ENCODE measurements at places on chromosomes 7 and 10.
A peak's percentile ranks its signal among the peaks of the same experiment; 100 is the strongest.

- no peaks in the 10 kb centered on the region for H3K27me3 ChIP-seq
- no peak overlapping the region for H3K27ac ChIP-seq
- H3K4me3 ChIP-seq = no peak overlapping the region
- H3K36me3 ChIP-seq = peaks cover 62% of the 10 kb centered on the region
- no peak for DNase-seq
- H3K4me1 ChIP-seq = no peaks in the 10 kb centered on the region
These were observed 32.0 kb downstream of the CCDC186 start for GRCh38 chr10:114142018-114142417.

GRCh38 chr7:90222811-90223725 lies 11.5 kb downstream of the STEAP2 start:
- H3K27ac ChIP-seq = no peak overlapping the region
- no peaks in the 10 kb centered on the region for H3K4me1 ChIP-seq
- DNase-seq = no peak
- H3K36me3 ChIP-seq = peaks cover 11% of the 10 kb centered on the region

- H3K27ac ChIP-seq = no peak overlapping the region
- no peaks in the 10 kb centered on the region for H3K36me3 ChIP-seq
- peak; percentile 57 for DNase-seq
- H3K4me1 ChIP-seq = peaks cover 9% of the 10 kb centered on the region
These were observed 9.8 kb upstream of the PAX2 start for GRCh38 chr10:100735337-100736143.

DNA sequence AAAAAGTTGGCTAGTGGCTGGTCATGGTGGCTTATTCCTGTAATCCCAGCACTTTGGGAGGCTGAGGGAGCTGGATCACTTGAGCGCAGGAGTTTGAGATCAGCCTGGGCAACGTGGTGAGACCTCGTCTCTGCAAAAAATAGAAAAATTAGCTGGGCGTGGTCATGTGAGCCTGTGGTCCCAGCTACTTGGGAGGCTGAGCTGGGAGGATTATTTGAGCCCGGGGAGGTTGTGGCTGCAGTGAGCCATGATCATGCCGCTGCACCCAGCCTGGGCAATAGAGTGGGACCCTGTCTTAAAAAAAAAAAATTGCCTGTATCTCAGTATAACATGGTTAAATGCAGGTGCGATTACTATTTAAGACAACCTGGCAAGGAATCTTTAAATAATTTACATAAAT lies 61.0 kb downstream of the ADD3 start:
- no peaks in the 10 kb centered on the region for H3K36me3 ChIP-seq
- H3K27ac ChIP-seq = peak overlapping the region; percentile 67
- no peak for DNase-seq
- H3K27me3 ChIP-seq = no peaks in the 10 kb centered on the region
- H3K4me3 ChIP-seq = no peak overlapping the region

DNA sequence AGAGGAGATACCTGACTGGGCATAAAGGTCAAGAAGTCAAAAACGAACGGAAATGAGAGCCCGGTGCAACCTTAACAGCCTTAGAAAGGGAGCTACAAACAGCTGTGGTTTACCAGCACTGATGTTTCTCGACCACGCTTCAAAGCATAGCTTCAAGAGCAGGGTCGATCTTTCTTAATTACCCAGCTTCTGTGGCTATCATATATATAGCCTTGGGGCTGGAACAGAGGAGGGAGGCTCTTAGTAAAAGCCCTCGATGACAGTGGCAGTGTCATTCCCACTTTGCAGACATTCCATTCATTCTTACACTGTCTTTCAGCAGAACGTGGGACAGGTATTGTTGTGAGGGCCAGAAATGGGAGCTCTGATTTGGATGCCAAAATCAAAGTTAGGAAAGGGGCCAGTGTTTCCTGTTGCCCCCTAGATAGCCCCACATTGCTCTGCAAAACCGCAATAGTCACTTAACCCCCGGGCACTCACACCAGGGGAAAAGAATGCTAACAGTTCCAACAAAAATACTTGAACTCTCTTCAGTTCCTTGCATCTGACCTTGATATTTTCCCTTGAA lies 141.5 kb downstream of the MTPAP start:
- no peak for DNase-seq
- no peak overlapping the region for H3K4me3 ChIP-seq
- no peaks in the 10 kb centered on the region for H3K4me1 ChIP-seq
- H3K27ac ChIP-seq = no peak overlapping the region
- H3K27me3 ChIP-seq = no peaks in the 10 kb centered on the region

- H3K4me3 ChIP-seq = no peak overlapping the region
- no peaks in the 10 kb centered on the region for H3K4me1 ChIP-seq
These were observed 177.1 kb downstream of the CDK14 start for GRCh38 chr7:90773269-90773668.

- no peak overlapping the region for H3K27ac ChIP-seq
- H3K27me3 ChIP-seq = no peaks in the 10 kb centered on the region
- no peaks in the 10 kb centered on the region for H3K4me1 ChIP-seq
These were observed 74.8 kb downstream of the SKAP2 start for GRCh38 chr7:26789481-26790184.

DNA sequence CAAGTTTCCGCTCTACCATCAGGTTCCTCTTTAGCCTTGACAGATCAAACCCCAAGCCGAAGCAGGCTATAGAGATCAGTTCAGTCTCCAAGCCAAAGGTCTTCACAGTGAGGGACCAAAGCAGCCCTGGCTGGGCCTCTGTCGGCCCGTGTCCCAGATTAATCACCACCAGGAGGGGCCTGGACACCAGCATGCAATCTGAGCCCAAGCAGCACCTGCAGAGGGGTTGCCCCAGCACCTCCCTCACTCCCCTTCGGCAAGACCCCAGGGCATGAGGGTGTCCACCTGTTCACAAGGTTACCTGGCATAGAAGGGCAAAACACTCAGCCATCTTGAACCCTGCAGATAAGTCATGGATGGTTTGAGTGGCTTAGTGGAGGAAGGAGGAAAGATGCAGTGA lies 36.0 kb downstream of the FBXW4 start:
- no peaks in the 10 kb centered on the region for H3K27me3 ChIP-seq
- H3K27ac ChIP-seq = no peak overlapping the region
- H3K4me1 ChIP-seq = no peaks in the 10 kb centered on the region
- H3K36me3 ChIP-seq = peaks cover 87% of the 10 kb centered on the region
- no peak overlapping the region for H3K4me3 ChIP-seq
- DNase-seq = no peak

DNA sequence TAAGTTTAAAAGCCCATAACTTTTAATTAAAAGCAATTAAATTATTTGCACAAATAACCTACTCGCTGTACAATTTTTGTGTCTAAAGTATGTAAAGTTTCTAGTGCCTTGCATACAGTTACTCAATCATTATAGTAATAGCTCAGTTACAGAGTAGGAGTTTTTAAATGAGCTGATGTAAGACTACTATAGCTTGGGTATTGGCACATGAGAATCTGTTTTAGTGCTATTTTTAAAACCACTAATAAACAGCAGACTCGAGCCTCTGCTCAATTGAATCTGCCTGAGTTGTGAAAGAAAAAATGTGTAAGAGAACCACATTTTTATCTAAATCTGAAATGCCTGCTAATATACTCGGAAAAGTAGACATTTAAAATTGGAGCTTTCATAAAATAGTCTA lies 31.1 kb downstream of the CTNNA3 start:
- no peaks in the 10 kb centered on the region for H3K27me3 ChIP-seq
- no peak overlapping the region for H3K4me3 ChIP-seq
- H3K36me3 ChIP-seq = no peaks in the 10 kb centered on the region
- H3K4me1 ChIP-seq = no peaks in the 10 kb centered on the region

All from upper lobe of right lung (tissue), 1 donor.